ENCODE measurements at places on chromosomes 6 and 20. TPM values are rescaled to one million over a fixed set of nuclear protein-coding genes. Genes with fewer than 3 reads are reported as not detected.

The ERVFRD-1 gene
- total RNA-seq: not detected

The RGS17 gene
- not detected for total RNA-seq

The ZNF165 gene
- 0.34 TPM for total RNA-seq

The SIRPG gene
- total RNA-seq: 28.7 TPM

The SYCP2L gene
- 0.11 TPM for total RNA-seq

The ZNF334 gene
- 1.4 TPM for total RNA-seq

GRCh38 chr6:20644667-20645370, 110.6 kb downstream of the CDKAL1 start:
- peaks cover 8% of the 10 kb centered on the region for H3K4me1 ChIP-seq
- no peak for DNase-seq
- no peaks in the 10 kb centered on the region for H3K27me3 ChIP-seq
- H3K36me3 ChIP-seq: peaks cover 11% of the 10 kb centered on the region
- no peak overlapping the region for H3K4me3 ChIP-seq

DNA sequence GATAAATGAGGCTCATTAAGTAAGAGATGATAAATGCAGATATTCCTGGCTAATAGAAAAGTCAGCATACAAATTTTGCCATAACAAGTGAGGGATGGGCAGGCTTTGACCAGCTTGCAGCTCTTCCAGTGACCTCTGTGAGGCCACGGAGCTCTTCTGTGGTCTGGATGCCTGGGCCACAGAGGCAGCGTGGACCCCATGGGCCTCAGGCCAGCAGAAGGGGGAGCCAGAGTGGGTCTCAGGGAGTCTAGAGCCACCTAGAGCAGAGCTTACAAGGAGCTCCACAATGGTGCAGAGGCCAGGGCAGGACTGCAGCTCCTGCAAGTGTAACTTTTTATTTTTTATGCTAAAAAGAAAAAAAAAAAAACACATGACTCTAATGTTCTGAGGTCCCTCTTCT, 165.1 kb downstream of the ARID1B start:
- H3K4me3 ChIP-seq: no peak overlapping the region
- no peaks in the 10 kb centered on the region for H3K27me3 ChIP-seq
- H3K27ac ChIP-seq: no peak overlapping the region

DNA sequence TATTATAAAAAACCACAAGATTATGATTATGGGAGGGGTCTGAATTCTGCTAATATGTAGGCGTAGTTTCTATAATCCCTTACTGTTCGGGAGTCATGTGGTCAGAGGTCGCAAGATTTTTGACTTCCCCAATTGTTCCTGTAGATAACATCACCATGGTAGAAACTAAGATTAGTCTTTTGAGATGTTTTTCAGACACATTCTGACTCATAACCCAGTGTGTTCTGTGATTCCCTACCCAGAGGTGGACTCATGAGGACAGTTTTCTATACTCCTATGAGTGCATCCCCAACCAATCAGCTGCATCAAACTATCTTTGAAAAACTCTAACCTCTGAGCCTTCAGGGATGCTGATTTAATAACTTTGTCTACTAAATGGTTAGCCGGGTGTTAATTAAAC, 175.5 kb downstream of the RFPL4B start:
- no peaks in the 10 kb centered on the region for H3K27me3 ChIP-seq
- no peak overlapping the region for H3K27ac ChIP-seq
- no peak overlapping the region for H3K4me3 ChIP-seq
- no peaks in the 10 kb centered on the region for H3K4me1 ChIP-seq

GRCh38 chr20:17590245-17590644, 20.4 kb downstream of the DSTN start:
- H3K4me3 ChIP-seq: no peak overlapping the region
- H3K4me1 ChIP-seq: peaks cover 9% of the 10 kb centered on the region
- H3K27ac ChIP-seq: no peak overlapping the region
- DNase-seq: no peak

DNA sequence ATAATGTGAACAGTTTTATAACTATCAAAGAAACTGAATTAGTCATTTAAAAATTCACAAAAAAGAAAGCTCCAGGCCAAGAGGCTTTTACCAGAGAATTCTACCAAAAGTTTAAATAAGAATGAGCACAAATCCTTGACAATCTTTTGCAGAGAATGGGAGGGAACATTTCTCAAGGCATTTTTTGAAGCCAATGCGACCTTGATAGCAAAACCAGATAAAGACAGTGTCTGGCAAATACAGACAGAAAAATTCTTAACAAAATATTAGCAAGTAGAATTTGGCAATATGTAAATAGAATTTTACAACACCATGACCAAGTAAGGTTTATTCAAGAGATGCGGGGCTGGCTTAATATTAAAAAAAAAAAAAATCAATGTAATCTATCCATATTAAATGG, 41.7 kb downstream of the RNF24 start:
- H3K27me3 ChIP-seq: no peaks in the 10 kb centered on the region
- H3K4me1 ChIP-seq: peaks cover 28% of the 10 kb centered on the region
- H3K27ac ChIP-seq: no peak overlapping the region

- no peak for DNase-seq
- H3K4me3 ChIP-seq: no peak overlapping the region
- H3K27ac ChIP-seq: no peak overlapping the region
- no peaks in the 10 kb centered on the region for H3K4me1 ChIP-seq
These were observed 120.2 kb downstream of the MBOAT1 start for GRCh38 chr6:20092071-20092566.

DNA sequence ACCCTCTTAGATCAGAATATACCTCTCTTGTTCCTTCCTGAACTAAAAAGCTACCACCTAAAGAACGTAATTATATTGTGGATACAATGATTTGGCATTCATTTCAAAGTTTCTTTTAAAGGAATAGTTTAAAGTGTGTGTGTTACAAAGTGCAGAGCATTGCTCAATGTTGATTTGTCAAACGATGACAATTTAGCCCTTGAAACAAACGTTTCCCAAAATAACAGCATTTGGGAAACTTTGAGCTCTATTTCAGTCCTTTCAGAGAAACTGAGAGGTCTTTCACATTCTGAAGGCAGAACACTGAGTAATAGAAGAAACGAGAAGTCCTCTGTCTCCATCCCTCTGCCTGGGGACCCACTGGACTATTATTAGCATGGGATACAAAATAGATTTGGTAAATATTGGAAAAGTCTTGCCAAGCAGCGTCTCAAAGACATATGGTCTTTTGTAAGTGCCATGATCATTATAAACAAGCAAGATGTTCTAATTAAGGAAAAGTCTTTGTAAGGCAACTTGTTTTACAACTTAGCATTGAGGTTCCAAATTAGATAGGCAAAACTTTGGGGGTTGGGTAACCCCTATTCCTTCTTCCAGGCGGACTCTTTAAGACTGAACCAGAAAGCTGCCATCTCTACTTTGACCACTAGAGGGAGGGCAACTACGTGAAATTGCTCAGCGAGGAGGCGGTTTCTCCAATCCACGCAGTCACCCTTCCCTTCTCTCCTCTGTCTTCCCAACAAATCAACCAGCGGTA, 208.8 kb downstream of the RNF144B start:
- H3K4me3 ChIP-seq: no peak overlapping the region
- no peaks in the 10 kb centered on the region for H3K36me3 ChIP-seq
- DNase-seq: no peak
- no peaks in the 10 kb centered on the region for H3K4me1 ChIP-seq
- no peak overlapping the region for H3K27ac ChIP-seq

GRCh38 chr6:31558631-31559500, 11.5 kb downstream of the NFKBIL1 start:
- H3K4me3 ChIP-seq: peak overlapping the region; percentile 51
- peaks cover 60% of the 10 kb centered on the region for H3K4me1 ChIP-seq
- peaks cover 58% of the 10 kb centered on the region for H3K36me3 ChIP-seq
- no peak for DNase-seq

DNA sequence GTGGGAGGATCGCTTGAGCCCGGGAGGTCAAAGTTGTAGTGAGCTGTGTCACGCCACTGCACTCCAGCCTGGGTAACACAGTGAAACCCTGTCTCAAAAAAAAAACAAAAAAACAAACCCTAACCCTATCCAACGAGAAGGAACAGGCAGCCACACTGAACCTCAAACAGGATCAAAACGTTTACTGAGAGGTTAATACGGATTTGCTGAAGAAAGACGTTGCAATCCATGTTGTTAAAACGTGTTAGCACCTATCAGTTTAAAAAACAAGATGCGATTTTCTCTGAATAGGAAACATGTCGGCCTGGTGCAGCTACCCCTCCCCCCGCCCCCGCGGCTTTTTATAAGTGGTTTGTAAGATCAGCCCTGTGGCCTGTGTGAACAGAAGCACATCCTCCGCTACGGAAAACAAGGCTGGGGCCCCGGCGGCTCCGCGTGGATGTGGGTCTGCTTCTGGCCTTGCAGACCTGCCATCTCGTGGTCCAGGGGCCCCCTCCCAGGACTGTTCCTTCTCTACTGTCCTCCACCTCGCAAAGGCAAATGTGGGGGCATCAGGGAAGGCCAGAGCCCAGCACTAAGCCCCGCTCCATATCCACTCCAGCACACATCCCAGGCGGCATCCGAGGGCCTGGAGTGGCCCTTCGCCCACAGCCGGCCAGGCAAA, 11.4 kb downstream of the SLC2A4RG start:
- peak overlapping the region; percentile 82 for H3K27ac ChIP-seq
- peaks cover 10% of the 10 kb centered on the region for H3K4me1 ChIP-seq
- no peaks in the 10 kb centered on the region for H3K36me3 ChIP-seq
- H3K27me3 ChIP-seq: peaks cover 2% of the 10 kb centered on the region
- H3K4me3 ChIP-seq: peak overlapping the region; percentile 30
